ENCODE measurements at places on chromosomes 7 and 10. TPM values are rescaled to one million over a fixed set of nuclear protein-coding genes. Genes with fewer than 3 reads are reported as not detected.

Gene KLHL7
- total RNA-seq, result 20.8 TPM

Gene ANXA8L1
- 0.21 TPM for total RNA-seq

Gene JCAD
- total RNA-seq, result 0.10 TPM

Gene UCN3
- not detected for total RNA-seq

Gene FGFBP3
- 0.84 TPM for total RNA-seq

Gene OIT3
- total RNA-seq, result 0.21 TPM

Gene CYP3A5
- total RNA-seq, result 0.10 TPM

Gene GPR26
- under 0.01 TPM for total RNA-seq

Gene EFCAB10
- 0.94 TPM for total RNA-seq

Gene SPDYE8
- total RNA-seq, result not detected

Gene PVRIG
- 13.9 TPM for total RNA-seq

Gene SFTPA1
- total RNA-seq, result not detected

Gene MYO1G
- 180 TPM for total RNA-seq

All from mononuclear cell (primary cell).